Psoas muscle (tissue), 8 donors: ENCODE measurements at places on chromosomes 4 and X. TPM values are rescaled to one million over a fixed set of nuclear protein-coding genes. Genes with fewer than 3 reads are reported as not detected.

DNA sequence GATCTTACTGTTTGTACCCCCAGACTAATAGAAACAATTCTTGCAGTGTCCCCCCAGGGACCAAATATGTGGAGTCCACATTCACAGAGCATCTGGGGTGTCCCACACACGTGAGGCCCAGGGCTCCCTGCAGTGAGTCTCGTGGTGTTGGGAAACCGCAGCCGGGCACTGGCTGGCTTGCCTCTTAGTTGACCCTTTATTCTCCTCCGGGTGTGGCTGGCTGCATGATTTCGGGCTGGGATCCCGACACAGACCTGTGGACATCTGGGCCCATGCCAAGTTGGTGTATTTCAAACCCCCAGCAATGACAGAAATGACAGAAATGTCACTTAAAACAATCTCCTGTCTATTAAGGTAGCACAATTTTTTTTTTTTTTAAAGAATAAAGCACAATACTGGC, 15.6 kb upstream of the CLDN24 start:
- no peak for DNase-seq

GRCh38 chrX:121635141-121635540, 587.7 kb downstream of the GLUD2 start:
- no peak for DNase-seq

PAGE1 gene
- total RNA-seq, result not detected

GRCh38 chr4:21801661-21802385, 146.7 kb downstream of the KCNIP4 start:
- DNase-seq, result no peak

DNA sequence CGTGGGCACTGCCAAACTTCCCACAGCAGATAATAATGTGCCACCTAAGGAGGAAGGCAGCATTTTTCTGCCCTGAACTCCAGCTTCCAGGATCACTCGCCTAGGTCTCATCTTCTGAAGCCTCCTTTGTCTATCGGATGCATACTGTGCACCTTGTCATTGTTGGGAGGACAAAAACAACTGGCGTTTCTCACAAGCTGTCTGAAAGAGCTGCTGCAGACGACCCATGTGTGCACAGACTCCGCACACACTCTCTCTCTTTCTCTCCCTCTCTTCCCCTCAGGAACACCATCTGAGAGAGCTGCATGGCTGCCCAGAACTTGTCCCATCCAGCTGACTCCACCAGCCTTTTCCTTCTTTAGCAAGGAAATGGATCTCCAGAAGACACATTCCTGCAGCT, 83.0 kb downstream of the MAML3 start:
- no peak for DNase-seq

GRCh38 chr4:82543131-82543530, 18.7 kb downstream of the TMEM150C start:
- DNase-seq, result no peak

- no peak for DNase-seq
These were observed 48.0 kb downstream of the SLC25A5 start for GRCh38 chrX:119516157-119516702.

GRCh38 chrX:102491766-102492165, 20.2 kb upstream of the TCP11X2 start:
- DNase-seq, result no peak

DNA sequence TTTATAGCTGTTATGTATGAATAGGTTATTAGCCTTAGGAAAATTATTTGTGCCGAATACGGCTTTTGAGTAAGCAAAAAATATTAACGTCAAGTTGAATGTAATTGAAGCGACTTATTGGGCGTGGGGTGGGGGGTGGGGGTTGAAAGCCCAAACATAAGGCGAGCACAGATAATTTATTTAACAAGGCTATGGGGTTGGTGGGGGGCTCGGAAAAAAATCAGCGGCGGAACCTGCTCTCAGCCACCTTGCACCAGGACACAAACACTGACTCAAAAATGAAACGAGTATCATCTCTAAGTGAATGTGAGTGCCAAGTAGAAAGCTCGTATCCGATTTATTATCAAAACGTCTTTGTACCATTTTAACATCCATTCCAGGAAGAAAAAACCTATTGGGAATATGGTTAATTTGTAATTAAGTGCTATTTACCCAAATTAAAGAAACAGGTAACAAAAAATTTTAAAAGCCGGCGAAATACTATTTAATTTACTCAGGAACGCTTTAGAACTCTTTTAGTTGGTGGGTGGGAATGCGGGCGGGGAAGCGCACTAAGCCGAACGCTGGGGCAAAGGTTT, 902 bp upstream of the LARP1B start:
- DNase-seq, result no peak
